Activated naive CD4-positive, alpha-beta T cell treated with anti-CD3 and anti-CD28 coated beads, Interleukin-2, amount 10 ng/mL, durations not matched to agents 5 hours and 36 hours (primary cell): ENCODE measurements at places on chromosomes 2 and 18. TPM values are rescaled to one million over a fixed set of nuclear protein-coding genes. Genes with fewer than 3 reads are reported as not detected.

Gene PROKR1
- total RNA-seq, result not detected

Gene CHRND
- not detected for total RNA-seq

Gene SCN1A
- total RNA-seq, result not detected

Gene SERPINB4
- total RNA-seq, result not detected

Gene LOXHD1
- total RNA-seq, result 0.13 TPM

Gene SIX2
- total RNA-seq, result not detected

Gene ZC3H8
- total RNA-seq, result 19.2 TPM
